Forelimb muscle (tissue), 1 donor: ENCODE measurements at places on chromosomes 4 and X. TPM values are rescaled to one million over a fixed set of nuclear protein-coding genes. Genes with fewer than 3 reads are reported as not detected.

DNA sequence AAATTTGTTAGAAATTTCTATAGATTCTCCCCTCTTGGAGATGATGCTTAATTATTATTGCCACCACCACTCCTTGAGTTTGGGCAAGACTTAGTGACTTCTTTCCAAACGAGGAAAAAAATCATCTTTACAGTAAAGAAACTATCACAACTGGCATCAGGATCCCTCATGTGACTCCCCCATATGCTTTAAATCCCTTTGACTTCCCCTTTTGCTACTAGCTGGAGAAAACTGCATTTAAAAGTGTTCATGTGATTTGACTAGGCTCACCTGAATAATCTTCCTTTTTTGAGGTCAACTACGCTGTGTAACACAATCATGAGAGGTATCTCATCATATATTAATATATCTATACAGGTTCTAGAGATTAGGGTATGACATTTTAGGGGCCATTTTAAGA lies 30.3 kb upstream of the ENOX2 start:
- no peak for DNase-seq

- DNase-seq, result no peak
Measured at GRCh38 chrX:139798701-139799100, 90.7 kb upstream of the MCF2 start.

GRCh38 chr4:62324215-62324614 lies 1124.1 kb downstream of the ADGRL3 start:
- no peak for DNase-seq

DNA sequence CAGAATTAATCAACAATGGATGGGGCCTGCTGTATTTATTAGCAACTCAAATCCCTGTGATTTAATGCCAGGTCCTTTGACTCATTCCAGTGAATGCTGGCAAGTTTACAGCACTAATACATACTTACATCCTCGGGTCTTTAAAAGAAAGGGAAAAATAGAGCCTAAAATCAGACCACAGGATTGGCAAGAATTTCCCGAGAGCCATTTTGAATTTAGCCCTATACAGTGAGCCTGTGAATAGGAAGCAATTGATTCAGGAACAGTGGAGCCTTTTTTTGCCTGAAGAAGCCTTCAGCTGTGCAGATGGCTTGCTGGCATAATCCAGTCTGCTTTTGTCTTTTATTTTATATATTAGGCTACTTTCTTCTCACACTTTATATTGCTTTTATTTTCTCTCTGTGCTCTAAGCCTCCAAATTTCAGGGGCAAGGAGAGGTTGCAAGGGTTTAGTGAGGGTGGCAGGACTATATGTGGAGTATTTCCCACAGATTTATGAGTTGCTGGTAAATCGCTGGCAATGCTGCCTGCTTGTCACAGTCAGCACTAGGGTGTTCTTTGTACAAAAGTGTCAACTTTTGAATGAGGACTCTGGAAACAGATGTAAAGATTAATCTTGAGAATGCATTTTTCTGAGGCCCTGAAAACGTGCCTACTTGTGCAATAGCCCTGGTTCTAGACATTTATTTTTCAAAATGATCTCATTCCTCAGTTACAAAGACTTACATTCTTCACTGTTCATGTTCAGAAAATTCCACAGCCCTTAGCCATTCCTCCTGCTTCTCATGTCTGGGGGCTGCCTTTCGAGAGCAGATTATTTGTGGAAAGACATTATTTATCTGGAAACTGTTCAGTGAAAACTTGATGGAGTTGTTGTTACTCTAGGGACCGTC lies 303.5 kb downstream of the SPRY1 start:
- peak; percentile 57 for DNase-seq

DNA sequence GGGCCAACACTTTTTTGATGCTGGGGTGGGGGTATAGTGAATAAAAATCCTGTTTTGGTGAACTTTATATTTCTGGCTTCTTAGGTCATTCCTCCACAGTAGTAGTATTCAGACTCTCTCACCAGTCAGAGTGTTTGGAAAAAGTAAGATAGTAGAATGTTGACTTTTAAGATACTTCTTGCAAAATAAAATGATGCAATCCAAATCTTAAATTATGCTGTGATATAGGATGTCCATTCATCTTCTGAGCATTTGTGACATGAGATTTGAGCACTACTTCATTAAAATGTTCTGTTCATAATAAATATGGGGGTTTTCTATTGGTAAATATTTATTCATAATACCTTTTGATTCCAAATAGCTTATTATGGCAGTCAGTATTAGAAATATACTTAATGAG lies 70.1 kb downstream of the BMP2K start:
- DNase-seq, result no peak

GRCh38 chr4:26723216-26723615 lies 137.4 kb upstream of the STIM2 start:
- DNase-seq, result no peak

- no peak for DNase-seq
Measured at GRCh38 chr4:15317246-15317645, 110.6 kb upstream of the C1QTNF7 start.

DNA sequence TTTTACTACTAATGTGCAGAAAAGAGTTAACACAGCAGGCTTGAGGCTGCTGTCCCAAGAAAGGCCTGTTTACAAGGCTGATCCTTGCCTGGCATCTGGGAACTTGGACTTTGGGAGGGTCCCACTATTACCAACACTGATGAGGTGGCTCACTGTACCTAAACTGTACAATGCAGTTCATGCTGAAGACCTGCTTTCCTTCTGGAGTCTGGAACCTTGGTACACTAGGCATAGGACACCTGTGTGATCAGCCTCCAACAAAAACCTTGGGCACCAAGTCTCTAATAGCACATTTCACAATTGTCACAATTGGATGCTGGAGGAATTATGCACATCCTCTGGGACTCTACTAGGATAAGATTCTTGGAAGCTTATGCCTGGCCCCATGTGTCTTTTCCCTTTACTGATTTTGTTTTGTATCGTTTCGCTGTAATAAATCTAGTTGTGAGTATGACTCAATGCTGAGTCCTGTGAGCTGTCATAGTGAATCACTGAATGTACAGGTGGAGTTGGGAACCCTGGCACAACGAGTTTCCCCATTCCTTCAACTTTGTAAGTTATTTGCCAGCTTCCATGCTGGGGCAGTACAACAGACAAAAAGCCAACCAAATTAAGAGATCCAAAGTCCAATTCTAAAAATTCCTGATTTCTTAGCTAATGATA lies 45.9 kb downstream of the TEC start:
- DNase-seq, result no peak

DNA sequence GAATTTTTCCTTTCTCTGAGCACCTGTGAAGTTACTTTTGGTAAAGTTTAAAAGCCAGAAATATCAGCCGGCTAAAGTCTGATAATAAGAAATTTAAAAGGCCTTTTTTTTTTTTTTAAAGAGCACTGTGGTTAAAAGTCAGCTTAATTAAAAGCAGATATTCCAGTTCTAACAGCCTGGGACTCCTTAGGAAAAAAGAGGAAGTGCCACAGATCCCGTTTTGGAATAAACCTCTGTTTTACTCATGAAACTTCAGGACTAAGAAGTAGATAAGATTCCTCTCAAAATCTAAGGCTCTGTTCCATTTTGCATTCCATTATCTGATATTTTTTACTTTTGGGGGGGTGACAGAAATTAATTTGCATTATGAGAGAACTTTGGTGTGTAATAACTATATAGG lies 37.8 kb downstream of the ABCB7 start:
- no peak for DNase-seq

DNA sequence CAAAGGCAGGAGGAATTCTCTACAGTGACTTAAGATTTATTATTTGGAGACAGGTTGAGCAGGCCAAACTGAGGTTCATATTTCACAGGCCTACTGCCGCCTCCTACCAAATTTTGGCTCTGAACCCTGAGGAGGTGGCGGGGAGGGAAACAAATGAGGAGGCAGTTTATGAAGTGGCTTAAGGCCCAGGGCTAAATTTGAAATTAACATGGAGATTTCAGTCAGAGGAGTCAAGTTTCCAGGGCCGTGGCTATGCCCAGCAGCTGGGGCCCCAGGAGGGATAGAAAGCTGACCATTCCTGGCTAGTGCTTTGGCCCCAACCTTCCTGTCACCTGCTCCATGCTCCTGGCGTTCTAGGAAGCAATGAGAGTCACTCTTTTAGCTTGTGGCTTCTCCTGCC lies 73.4 kb upstream of the ARHGAP36 start:
- DNase-seq, result no peak

DNA sequence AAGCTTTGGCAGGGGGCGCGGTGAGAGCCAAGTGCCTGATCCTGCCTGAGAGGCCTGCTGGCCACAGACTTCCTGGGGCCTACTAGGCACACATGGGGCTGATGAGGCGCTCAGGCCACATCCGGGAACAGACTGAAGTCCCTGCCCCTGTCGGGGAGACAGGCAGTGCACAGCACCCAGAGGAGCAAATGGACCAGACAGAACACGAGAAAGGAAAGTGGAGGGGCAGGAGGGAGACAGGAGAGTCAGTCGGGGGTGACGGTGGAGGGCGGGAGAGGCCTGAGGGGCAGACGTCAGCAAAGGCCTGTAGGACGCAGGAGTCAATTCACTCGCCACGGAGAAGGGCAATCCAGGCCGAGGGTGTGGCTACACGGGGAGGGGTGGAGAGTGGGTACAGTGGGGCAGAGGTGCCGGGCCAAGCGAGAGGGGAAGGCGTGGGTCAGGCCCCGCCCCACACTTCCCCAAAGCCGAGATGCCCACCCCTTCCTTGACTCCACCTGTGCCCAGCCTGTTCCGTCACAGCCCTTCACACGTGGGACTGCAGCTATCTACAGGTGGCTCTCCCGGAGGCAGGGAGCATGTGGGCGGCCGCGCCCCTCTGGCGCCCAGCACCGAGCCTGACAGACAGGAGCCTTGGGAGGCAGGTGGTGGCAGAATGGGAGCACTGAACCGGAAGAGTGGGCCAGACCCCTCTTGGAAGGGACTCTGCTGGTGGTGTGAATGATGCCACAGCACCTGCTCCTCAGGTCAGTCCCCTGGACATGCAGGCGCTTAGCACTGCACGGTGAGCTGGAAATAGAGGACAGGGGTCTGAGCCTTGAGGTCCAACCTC lies 20.5 kb downstream of the NOP14 start:
- no peak for DNase-seq

GRCh38 chrX:136752796-136753195 lies 27.9 kb downstream of the ARHGEF6 start:
- DNase-seq, result no peak

DNA sequence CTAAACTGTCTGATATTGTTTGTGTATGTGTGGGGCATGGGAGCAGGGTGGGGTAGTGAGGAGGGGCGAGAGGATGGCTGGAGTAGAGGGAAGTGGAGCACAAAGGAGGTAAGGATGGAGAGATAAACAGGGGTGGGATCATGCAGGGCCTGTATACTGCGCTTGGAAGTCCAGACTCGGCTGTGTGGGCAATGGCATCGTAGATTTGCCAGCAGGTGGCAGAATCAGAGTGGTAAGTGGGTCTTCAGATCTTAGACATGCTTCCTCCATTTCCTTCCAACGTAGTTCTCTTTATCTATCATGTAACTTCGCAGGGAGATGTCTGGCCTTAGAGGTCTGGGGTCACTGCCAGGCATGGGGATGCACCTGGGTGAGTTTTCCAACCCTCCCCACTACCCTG lies 155.5 kb downstream of the PDGFRA start:
- DNase-seq, result no peak

DNA sequence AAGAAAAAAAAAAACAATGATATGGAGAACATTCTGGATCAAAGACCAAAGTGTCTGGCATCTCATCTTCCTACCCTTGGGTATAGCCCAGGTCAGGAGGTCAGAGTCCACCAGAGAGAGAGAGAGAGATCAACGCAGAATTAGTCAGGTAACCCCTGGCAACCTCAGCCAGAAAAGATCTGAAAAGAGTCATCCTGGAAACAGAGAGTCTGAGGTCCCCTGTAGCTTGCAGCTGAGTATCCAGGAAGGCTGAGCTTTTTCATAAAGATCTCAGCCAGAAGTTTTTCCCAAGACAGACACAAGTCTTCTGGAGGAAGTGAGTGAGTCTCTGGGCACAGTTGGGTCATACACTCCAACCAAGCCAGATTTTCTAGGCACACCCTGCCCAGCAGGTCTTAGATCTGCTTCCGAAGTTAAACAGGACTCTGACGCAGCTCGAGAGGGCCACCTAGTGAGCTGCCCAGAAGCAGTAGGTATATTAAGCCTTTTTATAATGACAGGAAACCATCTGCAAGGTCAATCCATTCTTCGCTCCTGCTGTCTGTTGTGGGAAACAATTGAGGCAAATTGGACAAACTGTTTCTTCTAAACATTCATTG lies 35.7 kb downstream of the ACE2 start:
- DNase-seq, result no peak

GRCh38 chr4:129077326-129077725 lies 16.0 kb downstream of the SCLT1 start:
- no peak for DNase-seq

GRCh38 chrX:40091691-40092421 lies 5.9 kb downstream of the BCOR start:
- no peak for DNase-seq

- peak; percentile 8 for DNase-seq
Measured at GRCh38 chr4:95091272-95091671, 333.5 kb downstream of the BMPR1B start.

DNA sequence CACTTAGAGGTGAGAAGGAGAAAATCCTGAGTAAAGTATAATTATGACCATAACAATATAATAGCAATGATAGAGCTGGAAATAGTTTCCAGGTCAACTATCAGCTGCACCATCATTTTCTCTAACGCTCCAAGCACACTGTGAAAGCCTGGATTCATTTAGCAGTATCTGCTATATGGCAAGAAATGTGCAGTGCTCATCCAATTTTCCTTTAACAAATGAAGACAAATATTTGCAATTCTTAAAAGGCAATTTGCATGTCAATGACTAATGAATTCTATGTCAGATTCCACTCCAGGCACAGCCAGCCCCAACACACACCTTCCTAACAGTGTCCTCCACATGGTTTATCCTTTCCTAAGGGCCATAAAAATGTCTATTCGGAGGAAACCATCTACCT lies 12.7 kb downstream of the PRSS12 start:
- no peak for DNase-seq

GRCh38 chrX:11407331-11408108 lies 114.3 kb downstream of the AMELX start:
- DNase-seq, result no peak

GRCh38 chrX:44152852-44153251 lies 179.7 kb upstream of the NDP start:
- no peak for DNase-seq

- DNase-seq, result no peak
Measured at GRCh38 chrX:115539841-115540240, 21.1 kb upstream of the PLS3 start.

DNA sequence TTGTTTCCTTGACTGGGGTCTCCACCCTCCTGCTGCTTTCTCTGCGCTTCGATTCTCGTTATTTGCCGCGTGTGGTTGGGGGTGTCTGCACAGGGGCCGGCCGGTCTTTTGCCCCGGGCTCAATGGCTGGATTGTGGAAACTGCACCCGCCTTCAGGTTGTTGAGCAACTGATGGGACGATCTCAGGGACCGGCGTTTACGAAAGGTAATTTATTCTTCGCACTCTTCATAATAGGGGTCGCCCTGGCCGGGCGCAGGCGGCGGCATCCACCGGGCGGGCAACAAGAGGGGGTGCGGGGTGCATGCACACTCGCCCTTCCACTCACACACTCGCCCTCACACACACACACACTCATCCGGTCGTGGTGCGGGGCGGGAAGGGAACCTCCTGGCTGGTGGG lies 1.4 kb downstream of the ADGRL3 start:
- DNase-seq, result no peak

Gene RNF128
- polyA plus RNA-seq, result not detected

Gene SASH3
- 2.3 TPM for polyA plus RNA-seq

Gene ARMCX2
- polyA plus RNA-seq, result 150 TPM

Gene PHOX2B
- polyA plus RNA-seq, result not detected

Gene PRRG3
- polyA plus RNA-seq, result 28.6 TPM

Gene FAT4
- polyA plus RNA-seq, result 14.2 TPM

Gene FDCSP
- 1.5 TPM for polyA plus RNA-seq

Gene SUPT20HL1
- 0.10 TPM for polyA plus RNA-seq

Gene CCSER1
- 0.22 TPM for polyA plus RNA-seq

Gene TMPRSS11D
- 0.19 TPM for polyA plus RNA-seq

Gene HMX1
- 0.14 TPM for polyA plus RNA-seq

Gene C4orf51
- polyA plus RNA-seq, result not detected
